ENCODE measurements at places on chromosomes 2 and 18.
A peak's percentile ranks its signal among the peaks of the same experiment; 100 is the strongest.

DNA sequence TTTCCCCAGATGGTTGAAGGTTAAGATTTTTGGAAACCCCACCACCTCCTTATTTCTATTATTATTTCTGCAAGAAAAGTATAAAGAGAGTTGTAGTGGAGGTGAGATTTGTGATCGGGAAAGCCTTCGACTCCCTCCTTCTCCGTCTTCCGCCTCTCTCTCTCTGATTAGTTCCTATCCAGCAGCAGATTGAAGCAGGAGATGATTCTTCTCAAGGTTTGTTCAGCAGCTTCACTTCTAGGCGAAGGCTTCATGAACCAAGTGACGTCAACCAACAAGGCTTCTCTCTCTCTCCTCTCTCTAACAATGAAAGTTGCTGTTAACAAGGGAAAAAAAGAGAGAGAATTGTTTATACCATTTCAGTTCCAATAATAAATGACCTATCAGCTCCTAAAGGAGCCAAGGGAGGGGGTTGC lies at the start of gene BAZ2B:
BAZ2B (minus strand) TSS at position 263 of the 416 bp plus-strand sequence. CDS start 137,829 bp downstream, outside the sequence.
- DNase-seq, result peak; percentile 39

DNA sequence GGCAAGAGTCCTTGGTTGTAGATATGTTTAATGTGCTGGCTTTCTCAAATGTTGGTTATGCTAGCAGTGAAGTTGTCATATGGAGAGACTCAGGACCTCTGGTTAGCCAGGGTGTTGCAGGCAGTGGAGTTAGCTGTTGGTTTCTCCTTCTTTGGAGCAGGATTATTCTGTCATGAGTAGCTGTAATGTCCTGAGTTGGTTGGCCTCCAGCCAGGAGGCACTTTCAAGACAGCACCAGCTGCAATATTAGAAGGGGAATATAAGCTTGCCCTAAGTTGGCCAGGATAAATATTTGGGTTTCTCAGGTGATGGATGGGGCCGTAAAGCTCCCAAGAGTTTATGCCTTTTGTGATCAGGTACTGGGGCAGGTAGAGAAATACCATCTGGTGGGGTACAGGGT lies 65.5 kb downstream of the MSTN start:
- DNase-seq, result no peak

- DNase-seq, result no peak
Measured at GRCh38 chr2:163046615-163047014, 208.0 kb upstream of the KCNH7 start.

- DNase-seq, result no peak
Measured at GRCh38 chr2:215825707-215826106, 187.6 kb downstream of the MREG start.

GRCh38 chr18:29171892-29172755 lies 995.2 kb upstream of the CDH2 start:
- no peak for DNase-seq

DNA sequence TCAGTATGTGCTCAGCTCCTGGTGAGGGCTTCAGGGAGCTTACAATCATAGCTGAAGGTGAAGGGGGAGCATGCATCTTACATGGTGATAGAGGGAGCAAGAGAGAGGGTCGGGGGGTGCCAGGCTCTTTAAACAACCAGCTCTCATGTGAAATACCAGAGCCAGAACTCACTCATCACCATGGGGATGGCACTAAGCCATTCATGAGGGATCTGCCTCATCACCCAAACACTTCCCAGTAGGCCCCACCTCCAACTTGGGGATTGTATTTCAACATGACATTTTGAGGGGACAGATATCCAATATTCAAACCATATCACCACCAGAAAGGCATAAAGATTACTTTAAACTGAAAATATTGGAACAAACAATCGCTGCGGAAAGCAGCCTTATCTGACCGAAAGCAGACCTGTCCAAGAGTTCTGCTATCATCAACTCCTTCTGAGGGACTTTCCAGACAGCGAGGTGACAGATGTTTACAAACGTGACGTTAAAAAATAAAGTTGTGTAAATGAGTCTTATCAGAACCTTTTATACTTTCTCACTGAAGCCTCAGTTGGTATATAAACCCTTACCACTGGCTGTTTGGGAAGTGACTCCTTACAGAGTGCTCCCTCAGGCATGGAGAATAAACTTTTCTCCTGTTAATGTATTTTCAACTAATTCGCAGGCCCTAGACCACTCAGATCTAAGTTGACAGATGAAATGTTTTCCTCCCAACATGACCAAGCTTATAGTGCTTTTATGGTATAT lies 35.5 kb upstream of the PTH2R start:
- DNase-seq, result no peak

GRCh38 chr2:135913727-135914365 lies 37.6 kb upstream of the MCM6 start:
- DNase-seq, result peak; percentile 70

- DNase-seq, result no peak
Measured at GRCh38 chr2:224984637-224985036, 57.6 kb downstream of the DOCK10 start.

DNA sequence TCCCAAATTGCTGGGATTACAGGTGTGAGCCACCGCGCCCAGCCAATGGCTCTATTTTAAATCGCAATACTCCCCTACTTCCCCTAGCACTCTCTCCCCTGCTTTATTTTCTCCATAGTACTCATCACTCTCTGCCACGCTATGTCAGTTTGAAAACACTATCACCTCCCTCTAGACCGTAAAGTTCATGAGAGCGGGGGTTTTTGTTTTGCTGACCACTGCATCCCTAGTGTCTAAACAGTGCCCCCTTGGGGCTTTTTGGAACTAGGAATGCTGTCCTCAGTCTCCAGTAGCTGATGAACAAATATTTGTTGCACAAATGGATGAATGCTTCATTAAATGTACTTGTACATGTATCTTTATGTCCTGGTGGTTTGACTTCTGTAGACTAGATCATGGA lies 44.1 kb downstream of the ATOH8 start:
- DNase-seq, result no peak

GRCh38 chr18:33749834-33750233 lies 171.8 kb downstream of the ASXL3 start:
- no peak for DNase-seq

GRCh38 chr2:64751286-64752260 lies 97.9 kb upstream of the SERTAD2 start:
- DNase-seq, result no peak

DNA sequence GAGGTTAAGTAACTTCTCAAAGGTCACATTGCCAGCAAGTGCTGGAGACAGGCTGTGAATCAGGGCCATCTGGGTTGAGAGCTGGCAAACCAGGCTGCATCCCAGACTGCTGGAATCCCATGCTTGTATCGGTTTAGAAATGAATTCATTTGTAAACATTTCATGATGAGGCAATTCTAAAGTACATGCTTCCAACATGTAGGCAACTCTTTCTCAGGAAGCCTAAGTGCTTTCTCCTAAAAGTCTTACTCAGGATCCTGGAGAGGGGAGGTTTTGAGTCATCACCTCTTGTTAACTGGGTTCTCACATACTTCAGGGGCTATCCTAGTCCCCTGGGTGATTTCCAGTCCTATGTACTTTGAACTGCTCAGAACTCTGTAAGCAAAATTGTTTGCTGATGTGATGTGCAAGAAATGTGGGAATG lies 416.5 kb downstream of the MEIS1 start:
- no peak for DNase-seq

DNA sequence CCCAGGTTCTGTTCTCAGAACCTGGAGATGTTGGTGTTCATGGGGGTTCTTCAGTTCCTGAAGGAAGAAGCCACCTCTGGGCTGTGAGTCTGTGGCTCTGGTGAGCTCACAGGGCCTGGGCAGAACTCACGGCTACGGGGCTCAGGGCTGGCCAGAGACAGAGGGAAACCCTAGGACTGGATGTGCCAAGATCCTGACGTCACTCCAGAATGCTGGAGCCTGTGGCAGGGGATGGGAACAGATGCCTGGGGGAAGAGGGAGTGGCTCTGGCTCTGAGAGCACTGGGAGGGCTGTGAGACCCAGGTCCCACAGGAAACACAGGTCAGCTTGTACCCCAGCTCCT lies at the start of gene OTOF:
OTOF (minus strand) TSS at position 214 of the 343 bp plus-strand sequence.
- peak; percentile 83 for DNase-seq

GRCh38 chr18:48949606-48950535 lies 894 bp downstream of the SMAD7 start:
- DNase-seq, result no peak

DNA sequence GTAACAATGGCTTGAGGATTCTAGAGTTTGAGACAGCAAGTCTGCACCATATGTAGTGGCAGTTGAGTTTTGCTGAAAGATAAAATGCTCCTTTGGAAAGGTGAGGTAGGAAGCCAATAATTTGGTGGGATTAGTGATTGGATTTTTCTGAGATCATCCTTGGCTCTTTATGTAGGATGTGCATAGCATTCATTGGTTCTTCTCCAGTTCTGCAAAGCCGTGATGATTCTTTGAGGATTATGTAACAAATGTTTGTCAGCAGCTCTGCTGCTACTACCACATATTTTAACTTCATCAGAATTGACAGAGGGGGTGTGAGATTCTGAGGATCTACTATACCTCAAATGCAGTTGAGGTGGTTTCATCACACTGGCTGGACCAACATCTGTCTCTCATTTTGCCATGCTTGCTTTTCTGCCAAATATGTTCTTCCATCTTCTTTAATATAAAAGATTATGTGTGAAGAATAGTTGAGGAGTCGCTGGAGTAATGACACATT lies 188.9 kb upstream of the RASGRP3 start:
- no peak for DNase-seq

DNA sequence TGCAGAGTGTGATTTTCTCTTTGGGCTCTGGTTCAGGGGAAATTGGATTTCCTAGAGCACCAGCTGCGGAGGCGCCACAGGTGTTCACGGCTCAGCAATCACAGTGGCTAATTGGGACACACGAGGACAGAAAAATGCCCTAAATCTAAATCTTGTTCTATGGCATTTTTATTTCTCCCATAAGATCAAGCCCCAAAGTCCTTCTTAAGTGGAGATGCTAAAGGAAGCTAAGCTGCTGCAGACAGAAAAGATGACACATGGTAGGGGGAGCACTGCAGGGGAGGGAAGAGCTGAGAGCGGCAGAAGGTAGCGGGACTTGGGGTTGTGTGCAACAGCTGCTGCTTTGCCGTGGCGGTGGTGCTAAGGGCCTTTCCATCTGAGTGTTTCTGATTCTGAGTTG lies 280.6 kb downstream of the MYT1L start:
- DNase-seq, result peak; percentile 89

- DNase-seq, result peak; percentile 98
Measured at GRCh38 chr2:6957910-6958615, 40.9 kb downstream of the RNF144A start.

GRCh38 chr2:239202836-239203235 lies 198.0 kb downstream of the HDAC4 start:
- no peak for DNase-seq

- no peak for DNase-seq
Measured at GRCh38 chr2:222427646-222428301, 3.4 kb downstream of the SGPP2 start.

DNA sequence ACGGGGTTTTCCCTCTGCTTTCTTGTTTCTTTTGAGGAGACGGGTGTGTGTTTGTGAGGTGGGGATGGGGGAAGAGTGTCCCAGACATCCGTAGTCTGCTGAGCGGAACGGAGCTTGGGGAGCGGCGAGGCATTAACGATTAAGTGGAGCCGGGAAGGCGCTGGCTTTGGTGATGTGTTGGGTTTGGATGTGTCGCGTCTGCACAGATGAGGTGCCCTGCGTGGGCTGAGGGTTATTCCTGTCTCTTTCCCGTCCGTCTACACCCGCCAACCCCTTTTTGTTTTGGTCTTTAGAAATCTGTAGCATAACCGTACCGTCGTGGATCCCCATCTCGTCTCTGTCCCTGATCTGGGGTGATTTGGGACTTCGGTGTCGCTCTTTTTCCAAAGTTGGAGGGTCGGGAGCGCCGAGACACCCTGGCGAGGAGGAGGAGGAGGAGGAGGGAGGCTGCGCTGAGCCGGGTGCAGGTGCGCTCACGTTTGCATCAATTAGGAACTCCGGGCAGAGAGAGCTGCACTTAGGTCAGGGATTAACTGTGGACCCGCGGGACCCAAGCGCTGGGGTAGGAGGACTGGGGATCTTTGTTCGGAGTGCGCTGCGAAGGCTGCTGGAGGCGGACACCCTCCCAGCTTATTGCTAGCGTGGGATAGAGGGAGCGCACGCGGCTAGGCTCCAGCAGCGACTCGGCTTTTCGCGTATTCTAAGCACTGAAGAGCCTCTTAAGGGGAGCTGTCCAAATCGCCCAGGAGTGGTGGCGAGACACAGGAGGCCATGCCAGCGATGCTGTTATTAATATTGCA lies 720.3 kb downstream of the DPP10 start:
- no peak for DNase-seq

- no peak for DNase-seq
Measured at GRCh38 chr2:15145046-15145817, 415.9 kb downstream of the NBAS start.

- DNase-seq, result no peak
Measured at GRCh38 chr18:38052879-38053590, 487.4 kb upstream of the CELF4 start.

GRCh38 chr2:66058675-66059074 lies 376.2 kb upstream of the MEIS1 start:
- no peak for DNase-seq

DNA sequence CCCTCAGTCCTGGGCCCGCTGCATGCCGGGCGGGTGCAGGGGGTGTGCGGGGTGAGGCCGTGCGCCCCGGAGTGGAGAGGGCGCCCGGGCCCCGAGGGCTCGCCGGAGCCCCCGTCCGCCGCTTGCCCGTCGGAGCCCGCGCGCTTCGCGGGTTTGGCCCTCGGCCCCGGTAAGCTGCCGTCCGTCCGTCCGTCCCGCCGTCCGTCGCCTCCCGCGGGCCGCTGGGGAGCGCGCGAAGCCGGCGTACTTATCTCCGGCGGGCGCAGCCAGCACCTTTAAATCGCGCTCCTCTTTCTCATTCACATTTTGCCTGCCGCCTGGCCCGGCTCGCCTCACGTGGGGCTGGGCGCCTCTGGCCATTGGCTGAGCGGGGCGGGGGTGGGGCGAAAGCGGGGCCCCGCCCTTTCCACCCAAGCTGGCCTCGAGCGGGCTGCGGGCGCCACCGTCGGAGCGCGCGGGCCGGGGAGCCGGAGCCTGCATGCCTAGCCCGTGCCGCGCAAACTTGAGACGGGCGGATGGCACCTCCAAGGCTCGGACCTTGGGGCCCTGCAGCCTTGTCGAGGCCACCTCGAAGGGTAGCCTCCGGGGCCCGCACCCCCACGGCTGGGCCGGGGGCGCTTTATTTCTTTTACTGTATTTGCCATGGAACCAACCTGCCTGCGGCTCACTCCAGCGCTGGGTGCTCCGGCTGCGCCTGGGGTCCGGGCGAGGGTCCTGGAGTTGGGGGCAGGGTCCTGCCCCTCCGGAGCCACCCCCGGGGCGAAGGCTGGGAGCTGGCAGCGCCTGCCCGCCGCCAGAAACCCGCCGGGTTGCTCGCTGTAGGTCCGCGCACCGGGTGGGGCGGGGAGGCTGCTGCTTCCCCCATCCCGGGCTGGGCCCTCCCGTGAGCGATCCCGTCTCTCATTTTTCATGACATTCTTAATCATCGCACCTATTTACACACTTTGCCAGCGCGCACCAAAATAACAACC lies at the start of gene GBX2:
GBX2 (minus strand) TSS at position 277 of the 971 bp plus-strand sequence. CDS start 415 bp downstream, outside the sequence.
- peak; percentile 84 for DNase-seq

DNA sequence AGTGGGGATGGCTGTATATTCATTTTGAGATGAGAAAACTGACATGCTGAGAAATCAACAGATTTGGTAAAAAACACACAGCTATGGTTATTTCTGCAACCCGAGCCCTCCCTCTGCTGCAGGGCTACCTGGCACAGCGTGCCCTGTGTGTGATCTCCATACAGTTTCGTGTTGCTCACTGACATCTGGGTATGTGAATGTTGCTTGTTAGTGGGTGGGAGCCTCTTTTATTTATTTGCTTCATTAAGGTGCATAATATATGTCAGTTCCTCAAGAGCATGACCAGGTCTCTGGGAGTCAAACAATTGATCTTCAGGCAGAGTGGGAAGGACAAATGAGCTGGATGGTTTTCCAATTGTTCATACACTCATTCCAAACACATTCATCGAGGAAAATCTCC lies 139.1 kb upstream of the FHL2 start:
- no peak for DNase-seq

- DNase-seq, result no peak
Measured at GRCh38 chr2:98648451-98648850, 40.1 kb downstream of the UNC50 start.
